Neural crest cell (in vitro differentiated cells): ENCODE measurements at places on chromosomes 6 and 20. TPM values are rescaled to one million over a fixed set of nuclear protein-coding genes. Genes with fewer than 3 reads are reported as not detected.

Gene APOBEC2
- total RNA-seq, result not detected in 2 replicates

DNA sequence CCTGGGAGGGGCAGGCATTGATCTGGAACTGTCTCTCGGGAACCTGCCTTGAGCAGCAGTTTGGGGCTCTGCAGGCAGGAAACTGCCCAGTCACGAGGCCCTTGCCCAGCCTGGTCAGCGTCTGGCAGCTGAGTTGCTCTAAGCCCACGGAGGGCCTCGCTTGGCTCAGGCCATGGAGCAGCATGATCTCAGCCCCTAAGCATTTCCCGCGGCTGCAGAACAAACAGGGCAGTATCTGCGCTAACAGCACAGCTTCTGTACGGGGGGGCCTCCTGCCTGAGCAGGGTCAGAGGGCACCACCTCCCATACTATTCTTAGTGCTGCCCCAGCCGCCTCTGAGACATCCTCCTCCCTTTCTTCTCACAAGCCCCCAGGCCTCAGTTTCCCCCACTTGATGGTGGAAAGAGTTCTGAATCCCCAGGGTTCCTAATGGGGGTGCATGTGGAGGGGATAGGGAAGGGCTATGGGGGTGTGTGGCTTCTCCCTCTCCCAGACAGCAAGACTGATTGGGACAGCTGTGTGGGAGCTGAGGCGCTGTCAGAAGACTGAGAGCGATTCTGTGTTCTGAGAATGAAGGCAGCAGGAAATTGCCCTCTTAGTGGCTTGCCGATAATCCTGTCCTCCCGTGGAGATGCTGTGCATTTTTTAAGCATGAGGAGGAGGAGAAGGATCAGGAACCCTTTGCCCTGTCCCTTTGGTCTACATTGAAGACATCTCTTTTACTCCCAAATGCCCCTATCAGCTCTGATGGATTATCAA, 46.4 kb downstream of the MOCS1 start:
- H3K36me3 ChIP-seq, result no peaks in the 10 kb centered on the region
- H3K27me3 ChIP-seq, result no peaks in the 10 kb centered on the region
- peaks cover 38% of the 10 kb centered on the region for H3K4me1 ChIP-seq

Gene ULBP3
- total RNA-seq, result 16.4 and 17.5 TPM in 2 replicates

DNA sequence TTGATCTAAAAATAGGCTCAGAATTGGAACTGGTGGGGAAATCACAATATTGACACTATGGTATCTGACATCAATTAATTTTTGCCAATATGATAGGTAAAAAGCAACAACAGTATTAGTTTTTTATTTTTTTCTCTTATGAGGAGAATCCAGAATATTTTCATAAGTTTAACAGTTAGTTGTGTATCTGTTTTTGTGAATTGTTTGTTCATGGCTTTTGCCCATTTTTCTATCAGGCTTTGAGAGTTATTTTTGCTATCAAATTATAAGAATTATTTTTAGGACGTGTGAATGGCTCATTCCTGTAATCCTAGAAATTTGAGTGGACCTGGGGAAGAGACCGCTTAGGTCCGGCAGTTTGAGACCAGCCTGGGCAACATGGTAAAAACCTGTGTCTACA, 608.6 kb upstream of the ADGRB3 start:
- H3K27ac ChIP-seq, result no peak overlapping the region
- no peaks in the 10 kb centered on the region for H3K36me3 ChIP-seq
- no peaks in the 10 kb centered on the region for H3K4me1 ChIP-seq
- no peak for DNase-seq

- H3K27me3 ChIP-seq, result no peaks in the 10 kb centered on the region
- H3K4me1 ChIP-seq, result no peaks in the 10 kb centered on the region
- no peak overlapping the region for H3K27ac ChIP-seq
- no peak for DNase-seq
These were observed 21.0 kb downstream of the ZC3H12D start for GRCh38 chr6:149463781-149464180.

Gene BTN1A1
- not detected in 2 replicates for total RNA-seq

Gene AIF1
- total RNA-seq, result not detected in 2 replicates

- peaks cover 18% of the 10 kb centered on the region for H3K4me1 ChIP-seq
- no peak overlapping the region for H3K27ac ChIP-seq
- no peaks in the 10 kb centered on the region for H3K27me3 ChIP-seq
- H3K4me3 ChIP-seq, result no peak overlapping the region
- no peaks in the 10 kb centered on the region for H3K36me3 ChIP-seq
- no peak for DNase-seq
These were observed 31.0 kb upstream of the VEGFA start for GRCh38 chr6:43738877-43739641.

- peaks cover 11% of the 10 kb centered on the region for H3K4me1 ChIP-seq
- H3K36me3 ChIP-seq, result no peaks in the 10 kb centered on the region
- H3K27ac ChIP-seq, result no peak overlapping the region
- no peaks in the 10 kb centered on the region for H3K27me3 ChIP-seq
- H3K4me3 ChIP-seq, result no peak overlapping the region
- DNase-seq, result no peak
These were observed 335.8 kb downstream of the EPHA7 start for GRCh38 chr6:93083337-93084230.

Gene FOXQ1
- not detected in 2 replicates for total RNA-seq

DNA sequence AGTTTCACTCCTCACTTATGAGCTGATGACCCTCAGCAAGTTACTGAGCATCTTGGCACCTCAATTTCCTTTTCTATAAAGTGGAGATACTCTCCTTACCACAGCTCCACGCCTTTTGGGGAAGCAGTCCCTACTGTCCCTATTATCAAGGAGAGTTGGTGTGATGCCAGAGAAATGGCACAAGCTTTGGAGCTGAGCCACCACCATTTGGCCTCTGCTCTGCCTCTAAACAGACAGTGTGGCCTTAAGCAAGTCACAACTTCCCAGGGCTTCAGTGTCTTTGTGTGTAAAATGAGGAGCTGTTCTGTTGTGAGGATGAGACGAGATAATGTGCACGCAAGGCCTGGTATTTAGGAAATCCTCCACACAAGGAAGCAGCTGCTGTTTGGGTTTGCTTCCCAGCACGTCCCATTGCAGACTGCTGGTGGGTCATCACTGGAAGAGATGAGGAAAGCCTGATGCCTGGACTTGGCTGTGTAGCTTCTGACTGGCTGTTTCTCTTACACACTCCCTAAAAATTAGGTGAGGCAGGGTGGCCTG, 18.5 kb downstream of the NSFL1C start:
- H3K27me3 ChIP-seq, result no peaks in the 10 kb centered on the region
- peaks cover 5% of the 10 kb centered on the region for H3K36me3 ChIP-seq
- no peaks in the 10 kb centered on the region for H3K4me1 ChIP-seq
- peak overlapping the region; percentile 78 for H3K27ac ChIP-seq
- no peak for DNase-seq

DNA sequence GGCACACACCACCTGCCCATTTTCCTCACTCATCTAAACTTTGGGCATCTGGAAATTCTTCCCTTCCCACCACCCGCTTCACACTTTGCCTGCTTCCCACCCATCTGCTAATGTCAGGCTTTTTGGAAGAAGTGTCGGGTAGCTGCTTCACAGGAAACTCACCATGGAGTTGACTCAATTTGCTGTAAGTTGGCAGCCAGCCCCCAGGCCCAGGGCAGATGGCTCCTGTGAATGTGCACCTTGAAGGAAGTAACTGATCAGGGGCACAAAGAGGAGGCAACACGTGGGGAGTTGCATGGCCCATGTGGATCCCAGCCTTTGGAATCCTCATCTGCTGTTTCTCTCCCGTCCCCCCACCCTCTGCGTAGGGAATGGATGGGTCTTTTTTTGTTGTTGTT, 87.3 kb downstream of the PPP1R14C start:
- no peak overlapping the region for H3K4me3 ChIP-seq
- no peak overlapping the region for H3K27ac ChIP-seq
- H3K36me3 ChIP-seq, result no peaks in the 10 kb centered on the region

- no peaks in the 10 kb centered on the region for H3K36me3 ChIP-seq
- no peak overlapping the region for H3K4me3 ChIP-seq
- H3K27me3 ChIP-seq, result no peaks in the 10 kb centered on the region
- DNase-seq, result no peak
- peaks cover 13% of the 10 kb centered on the region for H3K4me1 ChIP-seq
- H3K27ac ChIP-seq, result peak overlapping the region; percentile 67
These were observed 8.7 kb downstream of the OSBPL2 start for GRCh38 chr20:62246872-62247652.

Gene PTPRT
- total RNA-seq, result 0.34 and 0.56 TPM in 2 replicates

- H3K27ac ChIP-seq, result no peak overlapping the region
- H3K36me3 ChIP-seq, result peaks cover 3% of the 10 kb centered on the region
- DNase-seq, result no peak
- peaks cover 7% of the 10 kb centered on the region for H3K4me1 ChIP-seq
- no peaks in the 10 kb centered on the region for H3K27me3 ChIP-seq
These were observed 18.6 kb downstream of the RBM38 start for GRCh38 chr20:57409672-57410397.

Gene PCK1
- not detected in 2 replicates for total RNA-seq

GRCh38 chr6:61679625-61680024, 606.4 kb downstream of the KHDRBS2 start:
- no peak for DNase-seq
- no peak overlapping the region for H3K27ac ChIP-seq
- H3K4me1 ChIP-seq, result peaks cover 9% of the 10 kb centered on the region

DNA sequence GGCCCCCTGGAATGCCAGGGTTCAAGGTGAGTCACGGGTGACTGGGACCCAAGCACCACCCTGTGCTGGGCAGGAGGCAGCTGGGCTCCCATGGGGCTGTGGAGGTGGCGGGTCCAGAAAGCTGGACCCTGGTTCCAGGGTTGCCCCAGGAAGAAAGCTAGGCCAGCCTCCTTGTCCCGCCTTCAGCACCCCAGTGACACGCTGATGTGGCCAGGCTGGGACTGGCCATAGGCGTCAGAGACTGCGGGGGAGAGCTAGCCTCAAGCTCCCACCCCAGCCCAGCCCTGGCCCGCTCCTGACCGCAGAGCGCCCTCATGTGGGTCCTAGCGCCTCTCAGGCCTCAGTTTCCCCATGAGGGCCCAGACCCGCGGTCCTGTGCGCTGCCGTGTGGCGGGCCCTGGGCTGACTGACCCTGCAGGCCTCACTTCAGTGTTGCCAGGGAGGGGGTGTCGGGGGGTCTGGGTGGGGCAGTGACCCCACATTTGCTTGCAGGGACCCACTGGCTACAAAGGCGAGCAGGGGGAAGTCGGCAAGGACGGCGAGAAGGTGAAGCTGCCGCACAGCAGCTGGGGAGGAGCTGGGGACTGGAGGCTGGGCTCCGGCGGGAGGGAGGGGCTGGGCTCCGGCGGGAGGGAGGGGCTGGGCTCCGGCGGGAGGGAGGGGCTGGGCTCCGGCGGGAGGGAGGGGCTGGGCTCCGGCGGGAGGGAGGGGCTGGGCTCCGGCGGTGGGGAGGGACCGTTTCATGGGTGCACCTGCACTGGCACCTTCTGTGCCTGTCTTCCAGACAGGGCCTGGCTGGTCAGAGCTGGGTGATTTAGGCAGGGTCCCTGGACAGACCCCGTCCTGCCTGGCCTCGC, 7.9 kb downstream of the COL9A3 start:
- peaks cover 11% of the 10 kb centered on the region for H3K4me1 ChIP-seq
- no peak overlapping the region for H3K4me3 ChIP-seq
- peak; percentile 46 for DNase-seq

- no peak for DNase-seq
- H3K27me3 ChIP-seq, result peaks cover 3% of the 10 kb centered on the region
- H3K27ac ChIP-seq, result peak overlapping the region; percentile 76
- peak overlapping the region; percentile 95 for H3K4me3 ChIP-seq
These were observed 999 bp upstream of the EHMT2 start for GRCh38 chr6:31898383-31899011.

Gene MYB
- 6.8 and 8.1 TPM in 2 replicates for total RNA-seq

DNA sequence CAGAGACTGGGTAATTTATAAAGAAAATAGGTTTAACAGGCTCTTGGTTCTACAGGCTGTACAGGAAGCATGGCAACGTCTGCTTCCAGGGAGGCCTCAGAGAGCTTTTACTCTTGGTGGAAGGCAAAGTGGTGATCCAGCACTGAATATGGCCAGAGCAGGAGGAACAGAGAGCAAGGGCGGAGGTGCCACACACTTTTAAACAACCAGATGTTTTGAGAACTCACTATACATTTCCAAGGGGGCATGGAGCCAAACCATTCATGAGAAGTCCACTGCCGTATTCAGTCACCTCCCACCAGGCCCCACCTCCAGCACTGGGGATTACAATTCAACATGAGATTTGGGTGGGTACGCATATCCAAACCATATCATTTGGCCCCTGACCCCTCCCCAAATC, 18.7 kb downstream of the SAMD5 start:
- no peaks in the 10 kb centered on the region for H3K36me3 ChIP-seq
- no peak overlapping the region for H3K4me3 ChIP-seq
- DNase-seq, result no peak
- H3K27me3 ChIP-seq, result no peaks in the 10 kb centered on the region

- H3K4me3 ChIP-seq, result no peak overlapping the region
- H3K36me3 ChIP-seq, result no peaks in the 10 kb centered on the region
- H3K27me3 ChIP-seq, result no peaks in the 10 kb centered on the region
- DNase-seq, result no peak
These were observed 70.3 kb upstream of the SLC22A23 start for GRCh38 chr6:3526962-3527650.

GRCh38 chr6:128078276-128078675, 177.4 kb upstream of the THEMIS start:
- no peaks in the 10 kb centered on the region for H3K27me3 ChIP-seq
- H3K4me3 ChIP-seq, result no peak overlapping the region
- peaks cover 13% of the 10 kb centered on the region for H3K36me3 ChIP-seq
- no peak for DNase-seq
- no peak overlapping the region for H3K27ac ChIP-seq
- no peaks in the 10 kb centered on the region for H3K4me1 ChIP-seq

- H3K36me3 ChIP-seq, result no peaks in the 10 kb centered on the region
- H3K4me1 ChIP-seq, result no peaks in the 10 kb centered on the region
- DNase-seq, result no peak
- peaks cover 7% of the 10 kb centered on the region for H3K27me3 ChIP-seq
- H3K4me3 ChIP-seq, result no peak overlapping the region
- H3K27ac ChIP-seq, result no peak overlapping the region
These were observed 346.7 kb downstream of the PAX1 start for GRCh38 chr20:22052025-22052650.

Gene CALHM5
- 0.33 and 0.45 TPM in 2 replicates for total RNA-seq

- no peak for DNase-seq
- peaks cover 31% of the 10 kb centered on the region for H3K36me3 ChIP-seq
- no peak overlapping the region for H3K4me3 ChIP-seq
- peak overlapping the region; percentile 78 for H3K27ac ChIP-seq
- H3K27me3 ChIP-seq, result no peaks in the 10 kb centered on the region
These were observed 151.3 kb downstream of the DTNBP1 start for GRCh38 chr6:15511248-15512125.

- no peaks in the 10 kb centered on the region for H3K4me1 ChIP-seq
- H3K27me3 ChIP-seq, result no peaks in the 10 kb centered on the region
These were observed 78.5 kb upstream of the PHACTR1 start for GRCh38 chr6:12637960-12638641.

DNA sequence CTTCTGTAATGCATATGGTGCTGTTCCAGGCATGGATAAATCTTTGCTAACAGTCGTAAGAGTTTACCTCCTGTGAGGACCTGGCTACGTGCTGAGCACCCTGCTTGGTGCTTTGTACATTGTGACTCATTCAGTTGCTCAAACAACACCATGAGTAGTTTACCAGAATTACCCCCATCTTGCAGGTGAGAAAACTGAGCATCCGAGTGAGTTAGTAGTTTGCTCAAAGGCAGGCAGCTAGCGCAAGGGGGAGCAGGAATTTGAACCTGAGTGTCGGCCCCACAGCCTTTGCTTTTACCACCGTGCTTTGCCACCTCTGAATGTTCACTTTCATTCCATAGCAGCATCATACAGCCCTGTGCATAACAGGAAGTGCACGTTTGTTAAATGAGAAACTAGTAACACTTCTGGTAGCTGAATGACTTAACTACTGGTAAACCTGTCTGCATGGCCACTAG, 121.9 kb downstream of the MTHFD1L start:
- no peak overlapping the region for H3K4me3 ChIP-seq
- no peak for DNase-seq
- H3K36me3 ChIP-seq, result peaks cover 2% of the 10 kb centered on the region
- no peak overlapping the region for H3K27ac ChIP-seq
